ENCODE measurements at places on chromosomes 1 and 21. TPM values are rescaled to one million over a fixed set of nuclear protein-coding genes. Genes with fewer than 3 reads are reported as not detected.

DNA sequence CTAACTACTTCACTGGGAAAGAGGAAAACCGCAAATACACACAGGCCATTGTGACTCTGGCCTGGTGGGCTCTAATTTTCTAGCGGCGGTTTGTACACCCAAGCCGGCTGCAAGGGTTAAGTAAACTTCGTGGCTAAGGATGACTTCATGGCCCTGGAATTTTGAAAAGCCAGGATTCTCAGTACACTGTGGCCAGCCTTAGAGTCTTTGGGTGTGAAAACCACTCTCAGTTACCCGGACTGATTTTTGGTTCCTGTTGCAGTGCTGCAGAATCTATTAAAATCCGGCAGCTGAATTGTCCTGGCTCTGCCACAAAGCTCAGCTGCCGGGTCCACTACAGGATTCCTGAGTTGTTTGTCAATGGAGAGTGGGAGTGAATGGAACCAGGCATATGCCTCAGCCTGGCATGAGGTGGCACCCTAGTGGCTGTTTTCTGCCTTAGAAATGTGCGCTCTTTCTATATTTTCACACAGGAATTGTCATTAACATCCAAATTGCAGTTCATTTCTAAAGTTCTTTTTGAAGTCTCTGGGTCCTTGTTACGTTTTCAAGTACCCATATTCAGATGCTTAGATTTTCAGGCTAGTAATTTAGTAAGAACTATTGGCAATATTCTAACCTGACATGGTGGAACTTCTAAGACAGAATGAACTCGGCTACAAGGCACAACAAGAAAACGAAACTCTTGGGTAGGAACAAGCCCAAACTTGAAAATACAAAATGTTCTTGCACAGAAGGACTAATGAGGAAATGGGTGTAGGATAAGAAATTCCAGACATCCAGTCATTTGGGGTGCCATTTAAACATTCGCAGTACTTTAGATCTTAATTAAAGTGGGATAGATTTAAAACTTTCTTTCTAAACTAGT, 255.9 kb downstream of the NFIA start:
- no peak for DNase-seq

DNA sequence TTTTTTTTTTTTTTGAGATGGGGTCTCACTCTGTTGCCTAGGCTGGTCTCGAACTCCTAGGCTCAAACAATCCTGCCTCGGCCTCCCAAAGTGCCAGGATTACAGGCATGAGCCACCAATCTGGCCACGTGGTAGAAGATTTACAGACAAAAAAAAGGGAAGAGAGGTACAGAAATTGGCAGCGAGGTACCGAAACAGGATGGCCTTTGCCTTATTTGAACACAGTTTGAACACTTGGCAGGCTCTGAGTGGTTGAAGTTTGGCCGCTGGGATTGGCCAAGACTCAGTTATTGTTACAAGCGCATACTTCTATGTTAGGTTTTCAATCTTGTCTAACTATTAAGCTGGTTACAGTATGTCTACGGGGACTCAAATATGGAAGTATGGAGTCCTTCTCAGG, 6.2 kb upstream of the AADACL4 start:
- DNase-seq: no peak

GRCh38 chr1:24299901-24300300, 19.3 kb upstream of the GRHL3 start:
- DNase-seq: no peak

SLC45A3 gene
- total RNA-seq: not detected

NCAM2 gene
- not detected for total RNA-seq

- DNase-seq: no peak
Measured at GRCh38 chr1:110857964-110858948, 14.7 kb upstream of the CD53 start.

DNA sequence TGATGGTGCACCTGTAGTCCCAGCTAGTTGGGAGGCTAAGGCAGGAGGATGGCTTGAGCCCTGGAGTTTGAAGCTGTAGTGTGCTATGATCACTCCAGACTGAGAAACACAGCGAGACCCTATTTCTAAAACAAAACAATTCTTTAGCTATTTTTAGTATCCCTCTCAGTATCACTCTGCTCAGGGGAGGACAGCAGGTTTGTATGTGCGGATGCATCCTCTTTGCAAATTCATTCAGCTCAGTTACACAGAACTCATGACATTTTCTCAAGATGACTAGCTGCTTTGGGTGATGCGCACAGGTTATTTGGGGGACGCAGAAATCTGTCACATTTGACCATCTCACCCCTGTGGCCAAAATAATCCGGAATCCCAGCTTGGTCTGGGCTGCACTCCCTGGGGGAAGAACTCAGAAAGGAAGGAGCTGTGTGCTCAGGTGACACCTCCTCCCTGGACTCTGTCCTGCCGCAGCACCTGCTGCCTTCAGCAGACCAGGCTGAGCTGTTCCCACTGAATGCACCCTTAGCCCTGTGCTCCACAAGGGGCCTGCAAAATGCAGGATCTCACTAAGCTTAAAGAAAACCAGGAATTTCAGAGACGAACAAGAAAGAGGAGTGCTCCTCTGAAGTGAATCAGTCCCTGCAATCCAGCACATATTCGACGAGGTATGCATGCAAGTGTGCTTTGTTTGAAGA, 89.5 kb upstream of the PGBD5 start:
- no peak for DNase-seq

Data from activated CD4-positive, alpha-beta memory T cell treated with anti-CD3 and anti-CD28 coated beads, Interleukin-2, amount 10 ng/mL, durations not matched to agents 7 days and 5 days (primary cell).